ENCODE measurements at places on chromosomes 4 and X.

- no peak for DNase-seq
These were observed 10.1 kb downstream of the IDS start for GRCh38 chrX:149494844-149495565.

- DNase-seq, result no peak
These were observed 288.9 kb downstream of the IL1RAPL2 start for GRCh38 chrX:104854790-104855340.

- DNase-seq, result no peak
These were observed 222.3 kb upstream of the HDX start for GRCh38 chrX:84724576-84724975.

GRCh38 chrX:120680090-120680489 is 50.2 kb upstream of the C1GALT1C1 start:
- no peak for DNase-seq

DNA sequence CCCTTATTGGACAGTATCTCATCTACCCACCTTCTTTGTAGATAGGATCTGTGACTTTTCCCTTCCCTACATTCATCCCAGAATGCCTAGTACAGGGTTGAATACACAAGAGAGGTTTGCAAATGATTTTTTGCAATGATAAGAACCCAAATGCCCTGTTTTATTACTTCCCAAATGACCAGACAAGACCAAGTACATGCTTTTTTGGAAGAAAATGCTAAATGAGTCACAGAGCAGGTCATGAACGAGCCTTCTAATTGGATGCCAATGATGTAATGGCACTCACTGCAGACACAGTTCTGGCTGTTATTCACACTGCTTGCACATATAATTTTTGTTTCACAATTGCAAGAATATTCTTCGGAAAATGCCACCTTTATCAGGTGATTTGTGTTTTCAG is 17.8 kb upstream of the GABRQ start:
- no peak for DNase-seq

- DNase-seq, result no peak
These were observed 244.3 kb downstream of the ARHGAP10 start for GRCh38 chr4:147975933-147976928.

- no peak for DNase-seq
These were observed 2.7 kb downstream of the GASK1B start for GRCh38 chr4:158169931-158170690.

- DNase-seq, result no peak
These were observed 44.8 kb upstream of the RPS6KA3 start for GRCh38 chrX:20311505-20311904.

GRCh38 chr4:27568236-27568951 is 707.8 kb downstream of the STIM2 start:
- no peak for DNase-seq

GRCh38 chr4:172152284-172152683 is 339.1 kb downstream of the GALNTL6 start:
- no peak for DNase-seq

DNA sequence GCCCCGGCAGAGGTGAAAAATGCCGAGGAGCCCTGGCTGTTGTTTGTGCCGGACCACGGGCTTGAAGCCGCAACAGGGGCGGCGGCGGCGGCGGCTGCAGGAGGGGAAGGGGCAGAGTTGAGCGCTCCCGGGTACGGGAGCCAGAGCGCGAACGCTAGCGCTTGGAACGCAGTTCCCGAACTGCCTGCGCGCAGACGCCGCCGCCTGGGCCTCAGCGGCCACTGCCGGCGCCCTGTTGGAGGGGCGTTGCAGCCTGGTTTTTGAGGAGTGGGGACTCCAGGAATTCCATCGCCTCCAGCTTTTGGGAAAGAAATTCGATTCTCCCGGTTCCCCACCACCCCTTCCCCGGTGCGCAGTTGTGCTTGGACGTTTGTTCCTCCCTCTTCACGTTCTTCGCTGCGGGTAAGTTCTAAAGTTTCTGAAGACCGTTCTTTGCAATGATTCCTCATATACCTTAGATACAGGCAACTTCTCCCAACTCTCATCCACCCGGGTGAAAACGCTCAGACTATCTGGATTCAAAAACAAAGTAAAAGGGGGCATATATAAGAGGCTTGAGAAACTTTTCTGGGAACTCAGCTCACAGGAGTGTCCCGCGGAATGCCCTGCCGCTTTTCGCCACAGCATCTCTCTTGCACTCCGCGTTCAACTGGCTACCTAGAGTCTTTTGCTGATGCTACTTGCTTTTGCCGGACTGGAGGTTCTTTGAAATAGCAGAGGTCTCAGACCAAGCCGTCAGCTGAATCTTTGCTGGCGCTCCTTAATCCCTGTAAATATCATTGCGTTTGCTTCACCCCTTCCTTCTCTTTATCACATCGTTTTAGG is 1.0 kb downstream of the FAT4 start:
- DNase-seq, result no peak

GRCh38 chr4:182494103-182494502 is 250.9 kb downstream of the TENM3 start:
- DNase-seq, result no peak

- no peak for DNase-seq
These were observed at the start of gene BEX3 for GRCh38 chrX:103376118-103376978. Gene BEX3 (plus strand): TSS chrX:103376538. CDS start chrX:103377522, 984 bp downstream.

DNA sequence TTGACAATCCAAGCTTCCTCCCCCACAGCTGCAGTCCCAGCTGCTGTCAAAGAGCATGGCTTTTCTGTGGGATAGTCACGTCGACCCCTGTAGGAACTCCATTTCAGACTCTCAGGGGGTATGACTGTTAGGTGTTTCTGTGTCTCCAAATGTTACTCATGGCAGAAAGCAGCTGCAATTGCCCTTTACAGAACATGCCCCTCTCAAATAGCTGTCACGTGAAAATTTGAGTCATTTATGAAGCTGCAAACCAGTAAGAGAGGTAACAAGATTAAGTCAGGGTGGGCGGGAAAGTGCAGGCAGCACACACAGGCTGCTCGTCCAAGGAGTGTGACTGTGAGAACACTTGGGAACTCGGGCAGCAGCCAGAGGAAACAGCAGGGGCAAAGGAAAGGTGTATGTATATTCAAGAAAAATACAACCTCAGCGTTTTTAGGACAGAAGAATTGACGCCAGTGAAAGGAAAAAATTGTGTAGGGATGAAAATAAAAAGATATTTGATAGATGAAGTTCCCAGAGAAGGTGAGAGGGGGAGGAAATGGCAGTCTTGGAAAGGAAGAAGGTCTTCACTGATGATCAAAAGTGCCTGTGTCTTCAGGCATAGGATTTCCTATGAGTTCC is 66.5 kb upstream of the TMEM184C start:
- no peak for DNase-seq

- no peak for DNase-seq
These were observed 3.3 kb downstream of the NLGN4X start for GRCh38 chrX:6225288-6225910.

DNA sequence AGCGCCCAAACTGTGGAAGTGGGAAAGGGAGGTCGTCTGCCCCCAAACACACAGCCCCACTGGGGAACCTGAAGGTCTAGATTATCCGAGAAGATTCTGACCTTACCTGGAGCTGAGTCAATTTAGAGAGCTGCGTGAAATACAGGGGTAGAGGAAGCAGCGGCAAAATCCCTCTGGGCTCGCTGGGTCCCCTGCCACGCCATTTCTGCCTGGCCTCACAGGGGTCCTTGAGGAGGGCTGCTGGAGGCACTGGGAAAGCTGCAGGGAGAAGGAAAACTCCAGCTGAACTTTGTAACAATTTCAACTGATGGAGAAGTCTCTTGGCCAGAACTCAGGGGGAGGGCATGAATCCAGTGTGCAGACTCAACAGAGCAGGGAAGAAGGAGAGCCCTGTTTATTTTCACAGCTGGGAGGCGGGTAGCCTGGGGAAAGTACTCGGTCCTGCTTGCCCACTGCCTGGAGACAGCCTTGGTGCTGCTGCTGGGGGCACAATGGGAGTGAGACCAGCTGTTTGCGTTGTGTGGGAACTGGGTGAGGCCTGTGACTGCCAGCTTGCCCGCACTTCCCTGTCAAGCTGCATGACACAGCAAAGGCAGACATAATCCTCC is 93.2 kb upstream of the MAPK10 start:
- DNase-seq, result no peak

- no peak for DNase-seq
These were observed 100.3 kb downstream of the SORBS2 start for GRCh38 chr4:185711726-185712125.

DNA sequence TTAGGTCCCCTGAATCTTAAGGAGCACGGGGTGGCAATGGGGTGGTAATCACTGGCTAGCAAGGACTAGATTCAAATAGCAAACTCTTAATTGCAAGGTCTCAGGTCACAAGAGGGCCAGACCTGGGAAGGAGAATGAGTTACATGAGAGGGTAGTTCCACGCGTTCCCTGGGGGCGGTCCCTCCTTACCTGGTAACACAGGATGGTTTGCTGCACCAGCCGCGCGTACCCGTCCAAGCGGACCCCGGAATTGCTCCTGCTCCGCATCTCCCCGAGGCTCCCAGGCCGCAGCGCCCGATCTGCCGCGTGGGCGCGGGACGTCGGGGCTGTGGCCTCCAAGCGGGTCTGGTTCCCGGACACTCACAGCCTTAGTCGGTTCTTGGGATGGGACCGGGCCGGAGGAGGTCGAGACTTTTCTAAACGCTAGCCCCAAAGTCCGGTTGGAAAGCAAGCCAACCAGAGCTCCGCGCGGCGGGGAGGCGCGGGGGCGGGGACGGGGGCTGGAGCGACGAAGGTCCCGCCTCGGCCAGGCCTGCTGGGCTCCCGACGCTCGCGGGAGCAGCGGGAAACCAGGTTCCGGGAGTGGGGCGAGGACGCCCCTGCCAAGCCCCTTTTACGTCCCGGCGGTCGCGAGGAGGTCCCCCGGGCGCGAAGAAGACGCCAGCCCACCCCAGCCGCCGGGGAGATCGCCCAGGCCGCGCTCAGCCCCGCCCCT is at the start of gene PHKA2:
PHKA2 (minus strand) TSS at position 449 of the 715 bp plus-strand sequence; CDS start at position 267, 182 bp downstream.
- DNase-seq, result no peak

DNA sequence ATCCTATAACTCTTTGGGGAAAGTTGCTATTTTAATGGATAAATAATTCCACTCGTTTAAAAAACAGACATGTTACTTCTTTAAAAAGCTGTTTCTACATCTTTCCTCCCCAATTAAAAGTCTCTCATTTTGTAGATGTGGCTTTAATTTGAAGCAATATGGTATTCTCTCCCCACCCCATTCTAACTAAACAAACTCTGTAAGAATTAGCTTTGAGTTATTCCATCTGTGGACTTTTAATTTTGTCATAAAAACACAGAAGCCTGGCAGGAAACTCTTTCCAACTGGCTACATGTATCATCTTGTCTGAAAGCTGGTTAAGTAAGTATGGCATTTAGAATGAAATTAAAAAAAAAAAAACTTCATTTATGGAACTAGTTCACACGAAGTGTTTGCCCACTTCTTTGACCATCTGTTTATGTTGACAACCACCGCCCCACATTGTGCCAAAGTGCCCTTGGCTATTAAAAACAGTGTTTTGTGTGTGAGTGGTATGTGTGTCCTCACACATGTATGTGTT is 140.3 kb downstream of the NAA11 start:
- DNase-seq, result no peak

GRCh38 chr4:153785910-153786721 is 2.8 kb downstream of the SFRP2 start:
- DNase-seq, result no peak

DNA sequence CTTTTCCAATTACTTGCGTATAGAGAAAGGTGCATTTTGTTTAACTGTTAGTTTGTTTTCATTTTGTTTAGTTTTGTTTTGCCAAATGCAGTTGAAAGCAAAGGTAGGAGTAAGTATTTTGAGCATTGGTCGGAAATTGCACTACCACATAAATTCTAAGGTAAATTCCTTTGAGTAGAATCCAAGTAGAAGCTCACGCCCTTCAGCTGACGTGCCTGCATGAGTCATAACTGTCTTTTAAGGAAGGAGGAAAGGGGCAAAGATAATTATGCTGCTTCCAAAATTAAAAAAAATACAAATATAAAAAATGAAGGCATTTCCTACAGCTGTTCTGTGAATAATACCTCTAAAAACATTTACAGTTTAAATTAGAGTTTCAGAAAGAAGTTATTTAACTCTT is 110.2 kb upstream of the MYOZ2 start:
- no peak for DNase-seq

DNA sequence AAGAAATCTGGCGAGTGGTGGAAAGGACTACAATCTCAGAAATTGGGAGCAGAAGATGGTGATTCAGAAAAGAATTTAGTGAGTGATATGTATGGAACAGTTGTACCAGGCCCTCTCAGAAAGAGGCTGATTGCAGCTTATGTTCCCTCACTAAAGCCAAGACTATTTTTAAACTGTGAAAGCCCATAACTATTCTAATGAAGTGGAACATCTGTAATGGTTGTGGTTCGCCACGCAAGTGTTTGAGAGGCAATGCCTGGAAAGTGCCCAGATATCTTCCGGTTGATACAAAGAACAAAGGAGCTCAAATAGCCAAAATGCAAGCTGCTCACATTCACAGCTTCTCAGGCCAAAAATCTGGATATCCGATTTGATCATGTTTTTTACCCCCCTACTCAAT is 1250.7 kb downstream of the RAPGEF2 start:
- DNase-seq, result no peak

- no peak for DNase-seq
These were observed 55.0 kb downstream of the SH3KBP1 start for GRCh38 chrX:19832191-19832965.

DNA sequence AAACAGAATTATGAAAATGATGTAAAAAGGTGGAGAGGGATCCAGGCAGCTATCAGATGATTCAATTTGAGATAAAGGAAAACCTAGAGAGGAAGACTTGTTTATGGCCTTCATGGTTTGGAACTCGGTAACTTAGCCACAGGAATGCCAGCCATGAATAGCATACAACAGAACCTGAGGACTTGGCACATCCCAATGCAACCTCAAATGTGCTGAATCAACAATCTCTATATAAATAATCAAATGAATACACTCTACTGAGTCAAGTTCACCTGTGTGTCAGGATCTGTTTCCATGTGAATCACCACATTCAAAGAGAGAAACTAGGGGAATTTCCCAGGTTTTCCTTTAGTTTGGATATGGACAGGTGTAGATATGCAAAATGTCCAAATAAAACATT is 86.9 kb downstream of the MBNL3 start:
- DNase-seq, result no peak
